NCI-H2029 (cell line): ENCODE measurements at places on chromosomes 3 and 15.

GRCh38 chr15:67495585-67495984 lies 25.3 kb upstream of the C15orf61 start:
- DNase-seq, result no peak

GRCh38 chr3:99472385-99472784 lies 166.0 kb upstream of the COL8A1 start:
- no peak for DNase-seq

DNA sequence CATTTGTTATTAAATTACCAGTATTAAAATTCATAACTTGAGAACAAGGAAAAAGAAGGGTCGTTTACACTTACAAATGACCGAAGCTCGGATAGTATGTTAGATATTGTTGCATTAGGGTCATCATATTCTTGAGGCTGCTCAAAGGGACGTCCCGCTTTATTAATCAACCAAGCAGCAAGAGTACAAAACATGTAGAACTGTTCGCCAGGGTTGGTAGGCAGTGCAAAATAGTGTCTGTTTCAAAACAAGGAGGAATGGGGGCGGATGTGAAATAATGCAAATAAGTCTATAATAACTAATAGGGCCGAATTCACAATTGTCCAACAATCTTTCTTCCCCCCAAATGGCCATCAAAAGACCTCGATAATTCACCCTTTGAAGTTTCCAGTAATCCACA lies 2.9 kb downstream of the IFT57 start:
- DNase-seq, result no peak

- DNase-seq, result no peak
Observed at GRCh38 chr3:56422316-56422715, 46.0 kb downstream of the ERC2 start.

DNA sequence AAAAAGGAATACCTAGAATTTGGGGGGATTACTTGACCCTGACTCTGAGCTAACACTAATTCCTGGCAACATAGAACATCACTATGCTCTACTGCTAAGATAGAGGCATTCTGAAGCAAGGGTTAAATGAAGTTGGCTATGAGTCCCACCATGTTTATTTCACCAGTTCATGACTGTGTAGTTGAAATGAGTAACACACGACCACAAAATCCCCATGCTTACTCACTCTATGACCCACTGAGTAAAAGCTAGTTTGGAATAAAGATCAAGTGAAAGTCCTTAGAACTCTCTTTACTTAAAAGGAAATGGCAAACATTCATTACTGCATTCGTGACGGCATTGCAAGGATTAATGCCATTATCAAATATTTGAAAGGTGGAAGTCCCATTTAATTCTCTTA lies 47.4 kb downstream of the MRPL46 start:
- no peak for DNase-seq
